ENCODE measurements at places on chromosomes 16 and 17.

- DNase-seq: no peak
These were observed 14.5 kb upstream of the ADORA2B start for GRCh38 chr17:15930426-15930825.

GRCh38 chr17:49716668-49717364, 9.1 kb upstream of the SLC35B1 start:
- no peak for DNase-seq

DNA sequence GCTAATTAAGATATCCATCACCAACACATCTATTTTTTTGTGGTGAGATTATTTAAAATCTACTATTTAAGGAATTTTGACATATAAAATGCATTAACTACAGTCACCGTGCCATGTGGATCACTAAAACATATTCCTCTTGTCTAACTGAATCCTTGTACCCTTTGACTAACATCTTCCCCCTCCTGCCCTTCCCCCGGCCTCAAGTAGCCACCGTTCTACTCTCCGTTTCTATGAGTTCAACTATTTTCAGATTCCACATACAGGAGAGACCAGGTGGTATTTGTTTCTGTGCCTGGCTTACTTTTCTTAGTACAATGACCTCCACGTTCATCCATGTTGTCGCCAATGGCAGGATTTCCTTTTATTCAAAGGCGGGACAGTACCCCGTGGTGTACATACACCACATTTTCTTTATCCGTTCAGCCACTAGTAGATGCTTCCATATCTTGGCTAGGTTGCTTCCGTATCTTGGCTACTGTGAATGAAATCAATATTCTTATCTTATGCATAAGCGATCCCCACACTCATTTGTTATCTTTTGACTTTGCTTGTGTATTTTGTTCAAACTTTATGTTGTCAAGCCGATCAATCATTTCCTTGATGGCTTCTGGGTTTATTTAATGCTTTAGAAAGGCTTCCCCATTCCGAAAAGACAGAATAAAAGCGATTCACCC, 134.7 kb downstream of the KCNJ12 start:
- no peak for DNase-seq

GRCh38 chr17:1010586-1010985, 13.7 kb downstream of the TIMM22 start:
- no peak for DNase-seq

DNA sequence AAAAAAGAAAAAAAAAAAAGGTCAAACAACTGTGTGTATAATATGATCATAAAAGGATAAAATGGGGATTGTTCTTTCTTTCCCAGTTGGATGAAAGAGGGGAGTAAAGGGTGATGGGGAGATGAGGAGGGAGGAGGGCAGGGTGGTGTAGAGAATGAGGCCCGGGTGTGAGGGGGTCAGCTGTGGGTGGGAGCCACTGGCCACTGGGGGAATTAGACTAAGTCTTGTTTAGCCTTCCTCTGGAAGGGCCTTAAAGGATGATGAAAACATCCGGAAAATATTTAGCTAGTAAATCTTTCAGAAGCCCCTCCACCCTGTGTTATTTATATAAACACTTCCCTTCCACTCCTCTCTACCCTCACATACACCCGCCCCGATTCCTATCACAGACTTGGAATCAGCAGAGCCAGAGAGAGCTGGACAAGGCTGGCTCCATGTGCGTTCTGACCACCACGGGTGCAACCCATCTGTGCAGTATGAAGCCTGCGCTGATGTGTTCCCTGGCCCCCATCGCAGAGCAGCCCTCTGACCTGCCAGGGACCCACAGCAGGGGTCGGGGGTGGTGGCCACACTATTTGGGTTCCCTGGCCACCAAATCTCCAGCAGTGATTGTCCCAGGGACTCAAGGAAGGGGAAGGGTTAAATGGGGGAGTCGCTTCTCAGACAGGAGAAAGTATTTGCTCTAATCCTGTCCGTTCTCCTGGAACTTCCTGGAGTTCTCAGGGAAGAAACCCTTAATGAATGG, 72.7 kb downstream of the GAS7 start:
- no peak for DNase-seq
